ENCODE measurements at places on chromosomes 3 and 15. TPM values are rescaled to one million over a fixed set of nuclear protein-coding genes. Genes with fewer than 3 reads are reported as not detected.

ZWILCH gene
- 73.1 TPM for total RNA-seq

DNA sequence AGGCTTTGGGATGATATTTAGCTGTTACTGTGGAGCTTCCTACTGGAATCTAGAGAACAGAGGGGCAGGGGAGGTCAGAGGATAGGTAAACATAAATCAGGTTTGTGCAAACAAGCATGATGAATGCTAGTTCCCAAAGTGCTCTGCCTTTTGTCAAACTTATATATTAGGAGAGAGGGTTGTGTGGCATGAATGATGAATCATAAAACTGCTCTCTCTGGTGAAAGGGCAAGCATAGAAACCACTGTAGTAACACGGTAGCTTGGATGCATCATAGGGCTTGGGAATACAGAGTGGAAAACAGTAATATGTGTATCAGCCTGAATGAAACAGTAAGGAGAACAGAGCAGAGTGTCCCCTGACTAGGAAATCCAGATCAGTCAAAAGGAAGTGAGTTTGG, 486.7 kb downstream of the IL5RA start:
- DNase-seq, result no peak

- no peak for DNase-seq
These were observed 36.9 kb upstream of the PIAS1 start for GRCh38 chr15:68017201-68017600.

ALG3 gene
- 71.2 TPM for total RNA-seq

OXNAD1 gene
- total RNA-seq, result 12.9 TPM

GRCh38 chr3:192883512-192883911, 34.1 kb downstream of the MB21D2 start:
- no peak for DNase-seq

- peak; percentile 25 for DNase-seq
These were observed 25.5 kb downstream of the PGPEP1L start for GRCh38 chr15:98981851-98982722.

DNA sequence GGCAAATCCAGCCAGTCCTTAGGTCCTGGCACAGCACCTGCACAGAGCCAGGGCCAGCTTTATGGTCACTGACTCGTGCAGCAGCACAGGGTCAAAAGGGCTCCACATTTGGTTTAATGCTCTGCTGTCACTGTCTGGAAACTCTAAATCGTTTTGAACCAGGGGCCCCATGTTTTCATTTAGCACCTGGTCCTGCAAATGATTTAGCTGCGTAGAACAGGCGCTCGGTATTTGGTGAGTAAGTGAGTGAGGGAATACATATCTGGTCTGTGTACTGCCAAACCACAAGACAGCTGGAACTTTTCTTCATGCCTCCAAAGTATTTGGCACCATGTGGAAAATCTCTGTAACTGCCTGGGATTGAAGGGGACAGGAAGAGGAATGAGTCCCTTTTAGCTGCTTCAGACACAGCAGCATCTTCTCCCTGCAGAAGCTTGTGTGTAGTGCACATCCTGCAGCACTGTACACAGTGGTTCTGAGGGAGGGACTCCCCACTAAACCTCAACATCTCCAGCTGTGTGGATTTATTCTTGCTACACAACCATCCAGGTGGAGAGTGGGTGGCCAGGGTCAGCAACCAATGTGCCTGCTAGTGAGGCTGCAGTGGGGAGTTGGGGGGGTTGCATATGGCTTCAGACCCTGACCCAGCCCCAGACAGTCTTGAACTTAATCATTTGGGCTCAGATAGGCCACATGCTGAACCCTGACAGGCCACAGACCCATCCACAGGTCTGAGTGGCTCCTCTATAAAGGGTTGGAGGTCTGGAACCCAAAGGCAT, 1.1 kb downstream of the SH2D7 start:
- peak; percentile 94 for DNase-seq

GRCh38 chr15:52551762-52552161, 17.1 kb downstream of the ARPP19 start:
- no peak for DNase-seq

SEMA6D gene
- total RNA-seq, result 1.4 TPM

COL6A5 gene
- total RNA-seq, result not detected

DNA sequence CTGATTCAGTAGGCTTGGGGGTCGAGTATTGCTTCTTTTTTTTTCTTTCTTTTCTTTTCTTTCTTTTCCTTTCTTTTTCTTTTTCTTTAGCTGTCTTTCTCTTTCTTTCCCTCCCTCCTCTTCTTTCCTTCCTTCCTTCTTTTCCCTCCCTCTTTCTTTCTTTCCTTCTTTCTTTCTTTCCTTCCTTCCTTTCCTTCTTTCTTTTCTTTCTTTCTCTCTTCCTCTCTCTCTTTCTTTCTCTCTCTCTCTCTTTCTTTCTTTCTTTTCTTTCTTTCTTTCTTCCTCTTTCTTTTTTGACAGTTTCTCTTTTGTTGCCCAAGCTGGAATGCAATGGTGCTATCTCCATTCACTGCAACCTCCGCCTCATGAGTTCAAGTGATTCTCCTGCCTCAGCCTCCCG, 36.0 kb downstream of the TM4SF4 start:
- DNase-seq, result no peak

GRCh38 chr3:69145688-69146087, 23.3 kb upstream of the LMOD3 start:
- DNase-seq, result no peak

- no peak for DNase-seq
These were observed 250.1 kb downstream of the TLE3 start for GRCh38 chr15:69847625-69848024.

DNA sequence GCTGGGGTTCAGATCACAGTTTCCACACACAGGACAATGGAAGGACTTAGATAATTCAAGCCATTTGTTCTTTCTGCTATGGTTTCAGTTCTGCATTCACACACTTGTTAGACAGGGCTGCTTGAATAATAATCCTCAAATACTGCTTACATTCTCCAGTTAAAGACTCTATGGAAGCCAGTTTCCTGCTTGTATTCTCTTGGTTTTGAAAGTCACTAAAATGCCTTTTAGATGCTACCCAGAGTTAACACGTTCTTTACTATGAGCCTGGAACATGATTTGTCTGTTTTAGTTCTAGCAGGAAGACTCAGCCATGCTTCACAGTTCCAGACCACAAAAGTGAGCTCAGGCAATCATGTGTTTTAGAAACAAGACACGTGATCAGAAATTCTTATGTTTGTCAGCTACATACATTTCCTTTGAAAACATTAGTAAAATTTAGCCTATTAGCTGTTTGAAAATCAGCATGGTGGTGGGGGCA, 152.4 kb downstream of the LEKR1 start:
- peak; percentile 17 for DNase-seq

SCN11A gene
- total RNA-seq, result not detected

CAMK2N2 gene
- total RNA-seq, result 0.29 TPM

DNA sequence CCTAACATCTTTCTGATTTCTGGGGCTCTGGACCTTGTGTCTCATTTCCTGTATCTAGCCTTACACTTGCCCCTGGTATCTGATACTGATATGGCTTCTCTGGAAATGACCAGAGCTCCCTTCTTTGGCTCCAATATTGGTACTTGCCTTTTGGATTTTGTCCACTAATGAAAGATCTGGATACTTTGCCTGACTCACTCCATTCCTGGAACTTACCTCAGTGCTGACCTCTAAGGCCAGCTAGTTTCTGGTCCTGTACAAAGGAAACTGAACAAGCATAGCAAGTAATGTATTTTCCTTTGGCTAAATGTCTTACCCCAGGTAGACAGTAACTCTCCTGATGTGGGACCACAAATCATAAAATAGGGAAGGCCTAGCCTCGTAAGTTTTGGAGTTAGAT, 93.8 kb upstream of the SLC4A7 start:
- no peak for DNase-seq

DNA sequence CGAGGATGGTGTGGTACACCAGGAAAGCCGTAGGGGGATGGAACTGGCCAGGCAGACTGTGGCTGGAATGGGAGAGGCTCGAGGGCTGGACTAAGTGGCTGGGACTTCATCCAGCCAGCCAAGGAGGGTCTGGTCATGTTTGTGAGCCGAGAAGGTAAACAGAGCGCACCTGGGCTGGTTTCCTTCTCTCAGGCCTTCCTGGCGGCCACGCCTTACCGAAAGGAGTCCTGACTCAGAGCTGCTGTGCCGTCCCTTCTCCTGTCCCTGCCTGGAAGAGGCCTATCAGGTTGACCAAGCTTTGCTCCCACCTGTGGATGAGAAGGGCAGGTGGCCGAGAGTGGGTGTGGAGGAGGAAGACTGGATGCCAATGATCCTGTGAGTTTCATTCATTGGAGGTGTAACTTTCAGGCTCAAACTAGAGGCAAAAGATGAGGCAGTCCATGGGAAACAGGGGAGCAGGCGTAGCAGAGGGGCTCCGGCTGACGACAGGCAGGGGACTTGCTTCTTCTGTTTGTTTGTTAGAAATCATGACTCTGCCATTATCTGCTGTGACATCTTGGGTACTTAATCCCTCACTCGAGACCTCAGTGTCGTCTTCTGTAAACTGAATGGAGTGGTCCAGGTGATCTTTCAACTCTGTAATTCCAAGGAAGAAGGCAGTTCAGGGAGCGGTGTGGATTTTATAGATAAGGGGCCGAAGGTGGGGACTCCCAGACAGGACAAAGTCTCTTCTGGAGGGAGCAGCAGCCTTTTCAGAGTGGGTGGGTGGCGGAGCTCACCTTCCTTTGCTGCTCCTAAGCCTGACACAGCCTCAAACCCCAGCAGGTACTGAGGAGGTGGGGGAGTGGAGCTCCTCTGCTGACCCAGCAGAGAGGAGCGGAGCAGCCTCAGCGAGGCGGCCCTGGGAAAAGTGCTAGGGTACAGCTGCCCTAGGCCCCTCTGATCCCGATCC, 71.8 kb upstream of the GATM start:
- no peak for DNase-seq

- peak; percentile 94 for DNase-seq
These were observed 23.5 kb upstream of the LRRFIP2 start for GRCh38 chr3:37197810-37198371.
